ENCODE measurements at places on chromosomes 7 and 10.

- DNase-seq: no peak
Measured at GRCh38 chr7:88357781-88358525, 51.3 kb upstream of the STEAP4 start.

DNA sequence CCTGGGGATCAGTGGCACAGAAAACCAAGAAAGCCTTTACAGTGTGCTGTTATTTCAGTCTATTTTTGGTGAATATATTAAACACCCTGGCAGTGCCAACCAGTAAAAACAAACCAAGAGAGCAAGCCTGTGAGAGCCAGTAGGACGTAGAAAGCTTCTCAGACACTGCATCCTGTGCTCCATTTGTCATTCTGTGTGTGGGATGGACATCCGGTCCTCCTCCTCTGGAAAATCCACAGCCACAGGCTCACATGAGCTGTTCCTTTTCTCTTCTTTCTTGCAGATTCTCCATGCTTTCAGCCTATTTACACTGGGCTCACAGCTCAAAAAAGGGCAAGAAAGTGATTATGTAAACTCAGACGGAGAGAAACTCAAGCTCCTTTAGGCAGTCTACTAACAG, 119.7 kb upstream of the YAE1 start:
- no peak for DNase-seq

GRCh38 chr10:110865809-110866482, 5.8 kb upstream of the PDCD4 start:
- no peak for DNase-seq

DNA sequence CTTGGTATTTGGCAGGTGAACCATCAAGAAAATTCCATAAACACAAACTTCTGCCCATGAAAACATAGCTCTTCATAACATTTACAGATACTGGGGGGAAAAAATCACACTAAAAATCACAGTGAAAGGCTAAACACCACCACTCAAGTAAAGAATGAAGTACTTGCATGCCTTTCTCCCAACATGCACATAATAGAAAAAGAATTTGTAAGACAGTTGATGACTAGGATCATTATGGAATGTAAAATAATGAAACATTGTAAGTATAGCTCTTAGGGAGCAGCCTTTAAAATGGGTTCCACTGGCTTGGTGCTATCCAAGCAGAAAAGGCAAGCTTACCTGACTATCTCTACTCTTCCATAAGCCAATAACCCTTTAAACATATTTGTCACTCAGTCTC, 299.9 kb upstream of the LRRN3 start:
- no peak for DNase-seq

- no peak for DNase-seq
Measured at GRCh38 chr7:12557282-12557681, 13.2 kb upstream of the SCIN start.

DNA sequence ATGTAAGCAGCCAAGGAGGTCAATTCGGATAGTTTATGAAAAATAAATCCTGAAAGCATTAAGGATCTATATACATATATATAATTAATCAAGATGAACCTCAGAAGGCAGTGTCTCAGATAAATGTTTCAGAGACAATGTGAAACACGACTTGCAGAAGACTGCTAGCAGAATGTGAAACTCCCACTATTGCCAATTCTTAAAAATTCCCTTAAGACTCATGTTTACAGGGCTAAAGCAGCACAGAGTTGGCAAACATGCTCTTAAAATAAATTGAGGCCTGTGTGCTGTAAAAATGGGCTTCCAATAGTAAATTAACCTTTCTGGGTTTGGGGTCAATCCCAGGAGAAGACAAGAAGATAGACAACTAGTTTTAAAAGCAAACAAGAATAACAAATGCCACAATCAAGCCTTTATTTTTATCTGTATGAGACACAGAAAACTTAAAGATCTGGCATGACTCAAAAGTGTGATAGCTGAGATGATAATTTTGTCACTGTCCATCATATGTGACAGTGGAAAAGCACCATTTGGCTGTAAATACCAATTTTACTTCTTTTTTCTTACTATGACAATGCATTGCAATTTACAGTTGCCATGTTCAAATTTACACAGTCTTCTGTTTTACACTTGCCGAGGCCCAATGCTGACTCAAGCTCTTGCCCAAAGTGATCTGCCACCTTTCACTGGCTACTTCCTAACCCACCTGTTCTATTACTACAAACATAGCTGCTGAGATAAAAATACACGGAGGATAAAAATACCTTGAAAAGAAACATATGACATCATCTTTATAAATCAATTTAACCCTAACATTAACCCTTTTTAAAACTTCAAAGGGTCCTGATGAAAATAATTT, 78.6 kb downstream of the CHCHD3 start:
- DNase-seq: no peak

DNA sequence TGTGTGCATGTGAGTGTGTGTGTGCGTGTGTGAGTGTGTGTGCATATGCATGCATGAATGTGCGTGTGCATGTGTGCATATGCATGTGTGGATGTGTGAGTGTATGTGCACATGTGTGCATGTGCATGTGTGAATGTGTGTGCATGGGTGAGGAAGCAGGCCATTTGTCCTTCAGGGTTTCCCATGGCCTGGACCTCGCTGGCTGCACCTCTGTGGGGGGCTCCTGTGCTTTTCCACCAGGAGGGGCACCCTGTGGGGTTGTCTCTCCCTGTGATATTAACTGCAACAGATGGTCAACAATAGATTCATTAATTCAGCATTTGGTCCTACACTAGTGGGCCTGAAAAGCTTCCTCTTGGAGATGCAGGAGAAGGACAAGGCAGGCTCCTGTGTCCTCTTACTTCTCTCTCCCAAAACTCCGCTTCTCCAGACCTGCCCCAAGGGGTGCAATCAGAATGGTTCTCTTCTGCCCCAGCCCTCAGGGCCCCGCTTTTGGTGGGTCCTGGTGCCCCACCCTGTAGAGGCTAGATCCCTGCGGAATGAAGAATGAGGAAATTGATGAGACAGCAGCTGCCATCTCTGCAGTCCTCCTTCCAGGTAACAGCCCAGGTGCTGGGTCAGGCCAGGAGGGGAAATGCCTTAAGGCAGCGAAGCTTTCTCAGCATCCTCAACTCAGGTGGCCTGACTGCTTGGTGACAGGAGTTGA, 41.5 kb upstream of the NUB1 start:
- DNase-seq: no peak

GRCh38 chr10:74110120-74110519, 40.5 kb downstream of the AP3M1 start:
- DNase-seq: no peak

GRCh38 chr10:5534051-5534821, 9.5 kb downstream of the CALML3 start:
- no peak for DNase-seq

- no peak for DNase-seq
Measured at GRCh38 chr7:4822677-4823076, 39.2 kb downstream of the PAPOLB start.

DNA sequence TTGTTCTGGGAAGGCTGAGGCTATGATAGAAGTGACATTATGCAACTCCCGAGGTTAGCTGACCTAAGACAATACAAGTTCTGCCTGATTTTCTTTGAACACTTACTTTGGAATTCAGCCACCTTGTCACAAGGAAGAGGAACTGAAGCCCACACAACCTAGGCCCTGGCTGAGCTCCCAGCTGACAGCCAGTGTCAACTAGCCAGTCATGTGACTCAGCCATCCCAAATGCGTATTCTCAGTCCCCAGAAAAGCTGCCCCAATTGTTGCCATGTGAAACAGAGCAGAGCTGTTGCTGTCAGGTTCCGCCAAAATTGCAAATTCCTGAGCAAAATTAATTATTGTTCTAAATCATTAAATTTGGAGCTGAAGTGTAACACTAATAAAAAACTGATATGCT, 1010.0 kb downstream of the XPNPEP1 start:
- DNase-seq: no peak

DNA sequence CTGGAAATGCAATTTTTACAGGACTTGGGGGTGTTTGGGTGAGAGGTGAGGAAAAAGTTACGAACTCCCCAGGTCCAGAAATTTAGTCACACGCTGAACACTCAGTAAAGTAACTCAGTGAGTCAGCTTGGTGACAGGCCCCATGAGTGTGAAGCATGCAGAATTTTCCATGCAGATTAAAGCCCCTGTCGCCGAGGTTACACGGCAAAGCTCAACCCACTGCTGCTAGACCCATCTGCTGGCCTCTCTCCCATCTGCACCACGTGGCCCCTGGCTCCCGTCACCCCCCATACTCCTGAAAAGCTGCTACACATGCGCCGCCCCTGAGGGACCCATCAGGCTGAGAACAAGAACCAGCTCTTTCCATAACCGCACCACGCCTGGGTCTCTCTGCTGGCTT, 7.0 kb upstream of the MMP21 start:
- no peak for DNase-seq

- DNase-seq: no peak
Measured at GRCh38 chr7:35450456-35451214, 196.7 kb upstream of the TBX20 start.

GRCh38 chr7:101919363-101920115, 102.1 kb downstream of the CUX1 start:
- no peak for DNase-seq

- DNase-seq: no peak
Measured at GRCh38 chr7:68107968-68108367, 1111.3 kb downstream of the TYW1 start.

- no peak for DNase-seq
Measured at GRCh38 chr10:111706331-111706730, 477.2 kb downstream of the GPAM start.

- no peak for DNase-seq
Measured at GRCh38 chr7:1530946-1531262, 402 bp downstream of the MAFK start.

GRCh38 chr7:133081119-133081598, 731 bp downstream of the CHCHD3 start:
- no peak for DNase-seq

- no peak for DNase-seq
Measured at GRCh38 chr7:132065193-132065988, 509.0 kb upstream of the PODXL start.

DNA sequence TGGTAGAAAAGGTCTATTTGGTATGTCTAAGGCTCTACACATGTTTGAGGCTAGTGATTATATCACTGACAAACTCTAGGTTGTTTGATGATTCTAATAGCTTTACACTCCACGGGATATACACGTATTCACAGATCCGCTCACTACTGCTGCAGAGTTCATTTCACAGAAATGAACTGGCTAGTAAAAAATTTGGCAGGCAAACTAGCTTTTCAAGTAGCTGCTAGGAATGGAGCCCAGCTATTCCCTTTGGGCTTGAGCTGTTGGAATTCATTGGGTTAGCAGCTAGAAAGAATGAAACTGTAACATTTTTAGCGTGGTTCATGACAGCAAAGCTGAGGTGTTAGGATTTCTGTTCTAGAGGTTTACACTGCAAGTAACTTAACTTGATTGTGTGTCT, 37.6 kb downstream of the R3HCC1L start:
- no peak for DNase-seq

GRCh38 chr10:29239569-29240472, 49.0 kb upstream of the LYZL1 start:
- no peak for DNase-seq

- no peak for DNase-seq
Measured at GRCh38 chr10:31188792-31189406, 130.1 kb upstream of the ZEB1 start.

- no peak for DNase-seq
Measured at GRCh38 chr7:2124604-2125345, 108.0 kb downstream of the MAD1L1 start.

- DNase-seq: no peak
Measured at GRCh38 chr10:116298586-116298985, 25.6 kb upstream of the GFRA1 start.

- no peak for DNase-seq
Measured at GRCh38 chr7:18401757-18402156, 93.8 kb upstream of the HDAC9 start.

DNA sequence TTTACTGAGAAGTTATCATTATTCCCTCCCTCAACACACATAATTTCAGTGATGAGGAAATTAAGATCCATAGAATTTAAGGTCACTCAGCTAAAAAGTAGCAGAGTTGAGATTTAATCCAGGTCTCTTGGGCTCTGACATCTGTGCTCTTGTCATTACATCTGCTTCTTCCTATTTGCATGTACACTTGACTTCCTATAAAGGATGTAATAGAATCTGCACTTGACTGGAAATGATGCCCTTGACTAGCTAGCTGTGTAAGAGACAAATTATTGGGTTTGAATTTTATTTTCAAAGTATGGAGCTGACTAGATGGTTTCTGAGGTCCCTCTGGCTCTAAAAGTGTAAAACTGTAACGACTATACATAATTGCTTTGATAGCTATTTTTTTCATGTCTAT, 59.5 kb downstream of the AGK start:
- no peak for DNase-seq

DNA sequence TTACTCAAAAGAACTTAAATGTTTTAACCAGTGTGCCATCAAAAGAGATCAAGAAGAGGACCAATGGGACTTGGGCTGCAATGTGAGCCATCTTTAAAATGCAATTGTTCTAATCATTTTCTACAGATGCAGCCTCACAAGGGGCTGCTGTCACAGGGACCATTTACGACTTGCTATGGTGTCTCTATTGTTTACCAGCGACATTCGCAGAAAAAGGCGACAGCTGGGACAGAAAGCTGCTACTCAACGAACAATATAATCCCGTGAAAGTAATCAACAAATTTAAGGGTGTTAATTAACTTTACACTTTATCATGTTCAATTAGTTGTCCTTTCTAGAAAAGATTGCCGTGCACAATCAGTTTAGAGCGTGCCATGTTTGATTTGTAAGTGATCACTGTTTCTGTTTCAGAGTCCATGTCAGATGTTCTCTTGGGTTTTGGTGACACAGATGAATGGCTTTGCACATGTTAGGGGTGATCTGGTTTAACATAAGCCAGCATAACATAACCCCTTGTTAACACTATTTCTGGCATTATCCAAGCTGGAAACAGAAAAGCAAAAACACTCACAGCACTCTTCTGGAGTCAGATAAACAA, 110.8 kb downstream of the HIBADH start:
- DNase-seq: no peak

- DNase-seq: no peak
Measured at GRCh38 chr10:15374566-15374965, 3.5 kb upstream of the FAM171A1 start.

DNA sequence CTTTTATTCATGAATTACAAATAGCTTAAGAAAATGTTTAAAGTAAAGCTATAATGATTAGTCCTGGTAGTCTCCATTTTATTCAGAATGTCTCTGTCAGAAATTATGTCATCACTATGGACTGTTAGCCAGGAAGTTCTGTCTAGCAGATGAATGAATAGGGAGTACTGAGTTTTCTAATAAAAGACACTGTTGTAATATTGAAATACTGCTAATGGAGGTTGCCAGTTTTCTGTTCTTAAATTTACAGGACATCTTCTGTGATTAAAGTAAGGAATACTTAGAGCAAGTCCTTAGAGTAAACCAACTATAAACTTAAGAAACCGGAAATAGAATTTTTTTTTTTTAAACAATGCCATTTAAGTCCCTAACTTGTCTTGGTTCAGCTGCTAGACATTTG, 309.8 kb downstream of the ADK start:
- DNase-seq: no peak
